ENCODE measurements at places on chromosomes 6 and 20.

DNA sequence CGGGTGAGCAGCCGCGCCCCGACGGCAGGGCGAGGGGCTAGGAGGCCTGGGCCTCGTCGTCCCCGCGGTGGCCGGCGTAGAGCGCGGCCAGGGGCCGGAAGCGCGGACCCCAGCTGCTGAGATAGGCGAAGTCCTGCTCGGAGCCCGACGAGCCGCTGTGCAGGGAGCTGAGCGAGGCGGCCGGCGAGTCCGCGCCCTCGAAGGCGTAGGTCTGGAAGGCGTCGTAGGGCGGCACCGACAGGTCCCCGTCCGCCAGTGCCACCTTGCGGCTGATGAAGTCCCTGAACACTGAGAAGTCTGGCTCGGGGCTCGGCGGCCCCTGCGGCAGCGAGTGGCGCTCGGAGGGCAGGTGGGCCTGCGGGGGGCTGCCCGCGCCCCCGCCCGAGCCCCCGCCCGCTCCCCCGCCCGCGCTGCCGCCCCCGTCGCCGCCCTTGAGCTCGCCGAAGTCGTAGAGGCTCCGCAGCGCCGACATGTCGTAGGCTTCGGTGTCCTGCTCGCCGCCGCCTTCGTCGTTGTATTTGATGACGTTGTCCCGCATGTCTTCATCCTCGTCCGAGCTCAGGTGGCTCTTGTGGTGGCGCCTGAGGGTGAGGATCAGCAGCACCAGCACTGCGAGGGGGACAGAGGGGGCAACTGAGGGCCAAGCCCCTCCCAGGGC is 56.5 kb downstream of the CD40 start:
- DNase-seq: no peak

- no peak for DNase-seq
These were observed 2.0 kb downstream of the DXO start for GRCh38 chr6:31969712-31970603.

DNA sequence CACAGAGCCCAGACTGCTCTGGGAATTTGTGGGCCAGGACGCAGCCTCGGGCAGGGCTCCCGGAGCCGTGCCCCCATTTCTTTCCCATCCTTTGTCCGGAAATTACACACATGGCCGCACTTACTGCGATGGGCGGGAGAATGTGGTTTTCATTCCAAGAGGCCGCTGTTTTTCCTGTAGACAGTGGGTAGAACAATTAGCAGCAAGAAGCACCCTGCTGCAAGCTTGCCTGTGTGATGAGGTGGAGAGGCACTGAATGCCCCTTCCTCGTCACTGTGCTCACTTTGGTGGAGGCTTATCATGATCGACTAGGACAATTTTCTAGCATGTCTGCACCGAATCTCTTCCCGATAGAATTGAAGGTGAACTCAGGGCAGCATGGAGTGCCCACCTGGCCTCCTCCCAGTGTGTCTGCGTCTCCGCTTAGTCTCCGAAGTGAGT is 102.8 kb downstream of the DACT2 start:
- DNase-seq: no peak

- DNase-seq: no peak
These were observed 4.0 kb upstream of the WRNIP1 start for GRCh38 chr6:2760882-2761842.

GRCh38 chr6:20539387-20539786 is 5.1 kb downstream of the CDKAL1 start:
- no peak for DNase-seq

DNA sequence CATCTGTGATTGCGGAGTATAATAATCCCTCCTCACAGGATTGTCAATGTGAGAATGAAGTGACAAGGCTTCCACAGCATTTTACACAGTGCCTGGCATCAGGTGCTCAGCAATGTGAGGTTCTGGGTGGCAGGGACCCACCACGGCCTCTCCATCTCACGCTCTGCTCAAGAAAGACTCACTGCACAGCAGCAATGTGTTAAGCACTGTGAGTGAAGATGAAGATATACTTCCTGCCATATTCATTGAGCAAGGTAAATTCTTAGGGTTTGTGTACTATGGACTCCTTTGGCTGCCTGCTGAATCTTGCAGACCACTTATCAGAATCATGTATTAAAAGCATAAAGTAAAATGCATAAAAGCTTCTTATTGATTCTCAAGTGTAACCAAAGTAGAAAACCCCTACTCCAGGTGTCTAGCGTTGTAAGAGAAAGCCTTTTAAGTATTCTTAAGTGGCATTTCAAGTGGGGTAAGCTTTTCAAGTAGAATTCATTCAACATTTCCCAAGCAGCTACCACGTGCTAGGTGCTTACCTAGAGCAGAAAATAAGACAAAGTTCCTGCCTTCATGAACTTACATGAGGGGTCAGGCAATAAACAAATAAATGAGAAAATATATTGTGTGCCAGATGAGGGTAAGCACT is 17.0 kb upstream of the MEP1A start:
- no peak for DNase-seq

GRCh38 chr6:36904114-36904513 is 18.4 kb downstream of the C6orf89 start:
- DNase-seq: no peak

GRCh38 chr6:13924949-13925881 is at the start of gene RNF182:
Gene RNF182, plus strand, starts transcription at chr6:13924952. Its CDS starts 52,168 bp downstream, at chr6:13977120.
- DNase-seq: no peak

GRCh38 chr6:109455437-109456110 is at the start of gene MICAL1:
Gene MICAL1, minus strand, starts transcription at chr6:109455772. Its CDS starts 1,576 bp downstream, at chr6:109454196.
- DNase-seq: peak; percentile 45

DNA sequence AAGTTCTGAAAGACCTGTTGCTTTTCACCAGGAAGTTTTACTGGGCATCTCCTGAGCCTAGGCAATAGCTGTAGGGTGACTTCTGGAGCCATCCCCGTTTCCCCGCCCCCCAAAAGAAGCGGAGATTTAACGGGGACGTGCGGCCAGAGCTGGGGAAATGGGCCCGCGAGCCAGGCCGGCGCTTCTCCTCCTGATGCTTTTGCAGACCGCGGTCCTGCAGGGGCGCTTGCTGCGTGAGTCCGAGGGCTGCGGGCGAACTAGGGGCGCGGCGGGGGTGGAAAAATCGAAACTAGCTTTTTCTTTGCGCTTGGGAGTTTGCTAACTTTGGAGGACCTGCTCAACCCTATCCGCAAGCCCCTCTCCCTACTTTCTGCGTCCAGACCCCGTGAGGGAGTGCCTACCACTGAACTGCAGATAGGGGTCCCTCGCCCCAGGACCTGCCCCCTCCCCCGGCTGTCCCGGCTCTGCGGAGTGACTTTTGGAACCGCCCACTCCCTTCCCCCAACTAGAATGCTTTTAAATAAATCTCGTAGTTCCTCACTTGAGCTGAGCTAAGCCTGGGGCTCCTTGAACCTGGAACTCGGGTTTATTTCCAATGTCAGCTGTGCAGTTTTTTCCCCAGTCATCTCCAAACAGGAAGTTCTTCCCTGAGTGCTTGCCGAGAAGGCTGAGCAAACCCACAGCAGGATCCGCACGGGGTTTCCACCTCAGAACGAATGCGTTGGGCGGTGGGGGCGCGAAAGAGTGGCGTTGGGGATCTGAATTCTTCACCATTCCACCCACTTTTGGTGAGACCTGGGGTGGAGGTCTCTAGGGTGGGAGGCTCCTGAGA is at the start of gene HFE:
Gene HFE (plus strand): TSS at position 146 of the 832 bp plus-strand sequence. CDS start 12 bp downstream, at position 158.
- no peak for DNase-seq

DNA sequence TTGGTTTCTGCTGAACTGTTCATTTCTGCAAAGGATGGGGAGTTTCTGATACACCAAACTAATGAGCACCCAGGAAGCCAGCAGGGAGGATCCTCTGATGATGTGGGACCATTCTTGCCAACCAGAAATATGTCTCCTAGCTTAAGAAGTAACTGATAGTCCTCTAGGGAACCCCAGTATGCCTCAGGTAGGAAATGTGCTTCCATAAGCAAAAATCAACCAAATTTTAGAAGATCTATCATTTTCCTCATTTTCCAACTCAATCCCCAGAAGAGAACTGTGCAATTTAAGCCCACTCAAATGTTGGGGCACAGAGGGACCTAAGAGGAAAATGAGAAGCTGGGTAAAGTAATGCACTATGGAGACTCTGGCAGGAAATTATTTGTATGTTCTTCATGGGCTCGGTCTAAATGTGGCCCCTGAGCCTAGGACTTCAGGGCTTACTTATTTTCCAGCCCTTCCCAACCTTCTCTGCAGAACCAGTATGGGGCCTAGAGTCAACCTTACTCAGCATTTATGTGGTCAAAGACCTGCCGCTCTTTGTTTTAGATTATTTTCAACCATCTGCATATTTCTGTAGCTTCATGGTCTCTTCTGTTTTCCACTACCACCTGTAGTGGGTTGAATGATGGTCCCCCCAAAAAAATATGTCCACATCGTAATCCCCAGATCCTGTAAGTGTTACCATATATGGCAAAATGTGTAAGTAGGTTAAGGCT is 359.8 kb upstream of the CDH4 start:
- no peak for DNase-seq

DNA sequence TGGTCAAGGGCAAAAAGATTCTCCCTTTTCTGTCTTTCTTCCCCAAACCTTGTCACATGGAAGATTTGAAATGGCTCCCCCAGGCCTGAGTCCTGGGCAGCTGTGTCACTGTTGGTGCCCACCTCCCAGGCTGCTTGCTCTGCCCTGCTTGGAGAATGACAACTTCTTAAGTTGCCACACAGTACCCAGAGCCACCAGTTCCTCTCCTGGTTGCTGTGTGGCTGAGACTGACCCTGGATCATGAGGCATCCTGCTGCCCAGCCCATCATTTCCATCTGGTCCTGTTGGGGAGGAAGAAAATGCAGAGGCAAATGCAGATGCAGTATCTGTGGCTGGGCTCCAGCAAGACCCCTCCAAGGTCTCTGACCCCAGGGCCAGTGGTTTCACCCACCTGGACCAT is 113.7 kb downstream of the PHACTR3 start:
- no peak for DNase-seq

DNA sequence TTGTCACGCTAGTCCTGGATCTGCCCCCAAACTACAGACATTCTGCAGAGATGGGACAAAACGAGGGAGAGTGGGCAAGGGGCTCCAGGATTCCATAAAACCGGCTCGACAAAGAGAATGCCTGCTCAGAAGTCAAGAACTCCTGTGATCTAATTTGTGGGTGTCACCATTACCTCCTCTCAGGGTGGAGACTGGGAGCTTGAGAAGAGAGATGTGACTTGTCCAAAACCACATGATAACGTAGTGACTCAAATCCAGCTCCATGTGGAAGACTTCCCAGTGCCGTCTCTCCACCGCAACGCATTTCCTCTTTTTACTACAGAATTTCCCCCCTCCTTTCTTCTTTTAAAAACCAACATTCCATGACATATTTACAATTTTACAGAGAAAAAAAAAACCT is 44.3 kb downstream of the TRERF1 start:
- DNase-seq: no peak

DNA sequence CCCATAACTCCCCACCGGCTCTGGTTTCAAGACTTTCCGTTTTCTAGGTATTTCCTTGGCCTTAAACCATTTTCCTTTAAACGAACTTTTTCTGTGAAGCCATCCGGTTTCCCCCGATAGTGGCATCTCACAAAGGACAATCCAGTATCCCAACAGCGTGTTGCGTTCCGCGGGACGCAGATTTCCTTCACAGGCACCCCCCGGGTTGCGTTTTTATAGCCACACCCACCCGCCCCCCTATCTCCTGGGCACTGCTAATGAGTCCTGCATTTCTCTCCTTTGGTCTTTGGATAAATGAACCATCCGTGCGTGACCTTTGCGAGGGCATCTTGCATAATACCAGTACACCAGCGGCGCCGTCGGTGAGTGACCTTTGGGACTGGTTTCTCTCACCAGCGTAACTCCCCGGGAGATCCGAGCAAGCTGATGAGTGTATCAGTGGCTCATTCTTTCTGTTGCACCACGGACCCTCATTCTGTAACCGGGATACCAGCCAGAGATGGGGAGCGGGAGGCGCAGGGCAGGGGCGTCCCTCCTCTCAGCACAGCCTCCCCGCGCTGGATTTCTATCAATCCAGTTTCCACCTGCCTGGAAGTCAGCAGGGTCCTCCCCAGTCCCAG is 586 bp upstream of the NQO2 start:
- no peak for DNase-seq

DNA sequence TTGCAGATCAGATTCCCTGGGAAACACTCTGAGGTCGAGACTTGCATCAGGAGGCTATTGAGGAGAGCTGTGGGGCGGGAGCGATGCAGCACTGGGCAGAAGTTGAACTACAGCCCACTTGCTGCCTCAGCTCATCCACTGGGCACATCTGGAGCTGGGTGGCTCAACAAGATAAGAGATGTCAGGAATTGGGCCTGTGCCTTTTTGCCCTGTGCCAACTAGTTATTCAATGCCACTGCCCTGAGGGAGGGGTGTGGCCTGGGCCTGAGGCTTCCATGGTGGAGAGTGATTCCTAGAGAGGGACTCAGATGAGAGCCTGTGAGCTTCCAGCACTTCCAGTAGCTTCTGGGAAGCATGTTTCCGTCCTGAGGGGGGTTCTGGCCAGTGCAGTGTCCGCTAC is 32.7 kb downstream of the BRPF3 start:
- DNase-seq: no peak

GRCh38 chr6:109013656-109014305 is 80.9 kb downstream of the SESN1 start:
- DNase-seq: no peak

GRCh38 chr6:106528521-106528920 is 100.8 kb downstream of the RTN4IP1 start:
- no peak for DNase-seq

DNA sequence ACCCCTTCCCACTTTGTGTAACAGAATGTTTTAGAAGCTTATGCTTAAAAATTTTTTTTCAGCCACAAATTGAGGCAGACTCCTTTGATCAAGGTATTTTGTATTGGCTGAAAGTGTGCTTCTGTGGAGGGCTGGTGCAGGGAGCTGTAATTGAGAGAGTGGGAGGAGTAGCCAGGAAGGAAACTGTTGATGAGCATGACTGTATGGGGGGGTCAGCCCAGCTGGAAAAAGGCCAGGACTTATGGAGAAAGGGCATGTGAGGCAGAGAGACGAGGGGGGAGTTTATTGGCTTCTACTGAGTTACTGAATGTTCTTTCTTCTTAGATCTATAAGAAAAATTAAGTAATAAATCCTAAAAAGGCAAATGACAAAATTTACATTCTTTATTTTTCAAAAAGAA is 13.4 kb downstream of the RFPL4B start:
- DNase-seq: no peak

DNA sequence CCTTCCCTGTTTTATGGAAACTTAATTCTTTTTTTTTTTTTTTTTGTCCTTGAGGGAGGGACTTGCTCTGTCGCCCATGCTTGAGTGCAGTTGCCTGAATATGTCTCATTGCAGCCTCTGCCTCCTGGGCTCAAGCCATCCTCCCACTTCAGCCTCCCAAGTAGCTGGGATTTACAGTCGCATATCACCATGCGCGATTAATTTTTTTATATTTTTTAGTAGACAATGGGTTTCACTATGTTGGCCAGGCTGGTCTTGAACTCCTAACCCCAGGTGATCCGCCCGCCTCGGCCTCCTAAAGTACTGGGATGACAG is 654 bp downstream of the TMEM14C start:
- DNase-seq: no peak

DNA sequence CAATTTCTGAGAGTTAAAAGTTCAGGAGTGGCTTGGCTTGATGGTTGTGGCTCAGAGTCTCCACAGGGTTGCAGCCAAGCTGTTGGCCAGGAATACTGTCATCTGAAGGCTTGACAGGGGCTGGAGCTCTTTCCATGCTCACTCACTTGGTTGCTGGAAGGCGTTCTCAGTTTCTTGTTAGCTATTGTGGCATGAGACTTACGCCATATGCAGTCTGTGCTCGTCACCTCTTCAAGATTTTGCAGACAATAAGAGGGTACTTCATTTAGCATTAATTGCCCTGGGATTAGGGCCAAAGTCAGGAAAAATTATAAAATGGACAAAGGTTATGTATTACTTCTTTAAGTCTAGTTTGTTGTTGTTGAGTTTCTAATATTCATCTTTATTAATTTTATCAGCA is 380.6 kb upstream of the MAP3K7 start:
- DNase-seq: no peak

- DNase-seq: no peak
These were observed 30.3 kb downstream of the PACSIN1 start for GRCh38 chr6:34496103-34496685.

Measured in GM12878 (cell line).